ENCODE measurements at places on chromosomes 1 and 21.

- no peak for DNase-seq
Measured at GRCh38 chr1:44777969-44778635, 2.8 kb downstream of the RPS8 start.

- DNase-seq: no peak
Measured at GRCh38 chr1:164780863-164781262, 221.9 kb downstream of the PBX1 start.

- DNase-seq: no peak
Measured at GRCh38 chr21:27796106-27796505, 829.2 kb upstream of the ADAMTS5 start.

GRCh38 chr1:59697150-59697800 is 117.5 kb upstream of the HOOK1 start:
- DNase-seq: no peak

DNA sequence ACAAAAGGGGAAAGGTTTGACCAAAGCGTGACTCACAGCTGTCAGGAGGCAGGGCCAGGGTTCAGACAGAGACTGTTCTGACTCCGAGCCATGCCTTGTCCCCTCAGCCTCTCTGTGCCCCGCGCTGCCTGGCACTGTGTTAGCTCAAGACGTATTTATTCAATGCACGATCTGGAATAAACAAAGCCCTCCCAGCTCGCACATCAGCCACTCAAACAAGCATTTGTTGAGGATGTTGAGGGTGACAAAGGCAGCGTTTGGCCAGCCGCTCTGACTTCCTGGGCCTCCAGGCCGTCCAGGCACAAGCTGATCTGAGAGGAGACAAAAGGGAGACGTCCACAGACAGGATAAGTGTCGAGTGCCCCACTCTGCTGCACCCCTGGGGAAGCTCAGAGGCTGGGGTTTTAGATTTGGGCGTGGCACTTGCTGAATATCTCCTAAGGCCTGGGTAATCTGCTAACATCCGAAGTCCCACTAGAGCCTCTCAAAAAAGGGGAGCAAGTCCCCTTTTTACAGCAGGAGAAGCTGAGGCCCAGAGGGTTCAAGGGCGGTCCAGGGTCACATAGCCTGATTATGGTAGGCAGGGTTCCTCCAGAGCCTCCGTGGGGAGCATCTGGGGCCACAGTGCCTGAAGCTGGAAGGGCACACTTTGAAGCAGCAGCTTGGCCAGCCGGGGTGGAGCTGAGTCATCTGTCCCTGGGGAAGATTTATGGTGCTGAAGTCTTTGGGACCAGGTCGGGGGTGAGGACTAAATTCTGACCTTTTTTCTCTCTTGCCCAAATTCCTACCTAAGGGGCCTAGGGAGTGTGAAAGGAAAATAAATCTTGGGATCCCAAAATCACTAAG is 95.9 kb downstream of the SPSB1 start:
- DNase-seq: no peak

GRCh38 chr1:32336963-32337675 is 1.1 kb upstream of the MARCKSL1 start:
- DNase-seq: peak; percentile 49

GRCh38 chr1:190262538-190262937 is 215.1 kb downstream of the BRINP3 start:
- DNase-seq: no peak

DNA sequence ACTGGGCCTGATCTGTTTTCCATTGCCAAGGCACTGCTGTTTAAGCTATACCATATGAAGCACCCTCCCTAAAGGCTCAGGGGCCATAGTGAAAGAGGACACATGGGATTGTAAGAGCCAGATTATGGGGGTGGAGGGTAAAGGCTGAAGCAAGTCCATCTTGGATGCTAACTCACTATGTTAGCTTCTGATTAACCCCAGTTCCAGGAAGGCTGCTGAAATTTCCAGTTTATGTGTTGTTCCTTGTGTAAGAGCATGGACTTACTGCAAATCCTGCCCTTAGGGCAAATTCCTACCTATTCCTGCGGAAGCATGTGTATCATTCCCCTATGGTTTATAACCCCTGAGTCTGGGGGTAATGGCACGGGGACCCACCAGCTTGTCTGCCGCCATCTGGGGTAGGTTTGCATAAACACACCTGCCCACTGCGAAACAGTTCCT is 91.8 kb upstream of the SERBP1 start:
- DNase-seq: no peak

DNA sequence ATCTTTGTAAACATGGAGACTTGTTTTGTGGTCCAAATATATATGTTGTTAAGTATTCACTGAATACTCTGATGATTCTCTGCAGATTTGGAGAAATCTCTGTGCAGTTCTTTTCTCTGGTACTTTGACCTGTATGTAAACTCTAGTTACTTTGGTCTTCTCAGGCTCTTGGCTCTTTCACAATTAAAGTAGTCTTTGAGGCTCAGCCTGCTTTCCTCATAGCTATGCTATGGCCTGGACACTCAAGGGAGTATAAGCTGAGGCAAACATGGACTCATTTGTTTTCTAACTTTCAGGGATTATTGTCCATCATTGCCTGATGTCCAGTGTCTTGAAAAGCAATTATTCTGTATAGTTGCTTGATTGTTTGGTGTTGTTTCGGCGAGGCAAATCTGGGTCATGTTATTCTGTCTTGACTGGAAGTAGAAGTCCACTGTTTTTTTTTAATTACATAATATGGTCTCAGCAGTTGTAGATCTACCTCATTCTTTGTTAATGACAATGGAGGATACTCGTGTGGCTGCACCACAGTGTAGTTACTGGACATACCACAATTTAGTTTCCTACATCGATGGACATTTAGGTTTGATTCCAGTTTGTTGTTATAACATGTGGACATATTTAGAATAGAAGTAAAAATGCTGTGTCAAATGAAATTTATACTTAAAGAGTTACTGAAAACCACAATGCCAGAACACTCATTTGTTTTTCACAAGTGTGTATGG is 9.2 kb downstream of the PTBP2 start:
- DNase-seq: no peak

DNA sequence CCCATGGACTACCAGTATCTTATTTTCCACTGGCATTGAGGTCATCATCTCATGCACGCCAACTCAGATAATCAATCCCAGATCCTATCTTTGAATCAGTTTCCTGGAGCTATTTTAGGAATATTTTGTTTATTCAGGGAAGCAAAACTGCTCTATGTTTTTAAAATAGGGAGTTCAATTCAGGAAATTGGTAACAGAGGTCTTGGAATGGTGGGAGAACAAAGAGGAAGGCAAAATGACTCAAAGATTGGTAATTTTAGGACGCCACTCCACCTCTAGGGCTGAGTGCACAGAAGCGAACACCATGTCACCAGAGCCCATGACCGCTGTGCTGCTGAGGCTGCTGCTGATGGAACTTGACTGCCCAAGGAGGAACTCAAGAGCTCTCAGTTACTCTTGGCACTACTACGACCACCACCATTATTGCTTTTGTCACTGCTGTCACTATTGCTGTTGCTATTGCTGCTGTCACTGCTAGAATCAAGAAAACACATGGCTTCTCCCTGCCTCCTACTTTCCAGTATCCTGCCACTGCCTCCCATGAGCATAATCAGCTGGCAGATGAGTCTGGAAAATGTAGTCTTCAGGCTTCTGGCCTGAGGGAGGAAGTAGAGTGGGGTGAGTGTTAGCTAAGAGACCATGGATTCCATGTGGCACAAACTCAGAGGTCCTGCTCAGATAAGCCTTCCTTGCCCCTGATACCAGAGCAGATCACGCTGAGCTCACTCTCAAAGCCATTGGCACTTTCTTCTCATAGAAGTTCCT is 71.6 kb upstream of the CNIH3 start:
- DNase-seq: no peak

- DNase-seq: no peak
Measured at GRCh38 chr1:77589231-77589630, 93.2 kb downstream of the ZZZ3 start.

DNA sequence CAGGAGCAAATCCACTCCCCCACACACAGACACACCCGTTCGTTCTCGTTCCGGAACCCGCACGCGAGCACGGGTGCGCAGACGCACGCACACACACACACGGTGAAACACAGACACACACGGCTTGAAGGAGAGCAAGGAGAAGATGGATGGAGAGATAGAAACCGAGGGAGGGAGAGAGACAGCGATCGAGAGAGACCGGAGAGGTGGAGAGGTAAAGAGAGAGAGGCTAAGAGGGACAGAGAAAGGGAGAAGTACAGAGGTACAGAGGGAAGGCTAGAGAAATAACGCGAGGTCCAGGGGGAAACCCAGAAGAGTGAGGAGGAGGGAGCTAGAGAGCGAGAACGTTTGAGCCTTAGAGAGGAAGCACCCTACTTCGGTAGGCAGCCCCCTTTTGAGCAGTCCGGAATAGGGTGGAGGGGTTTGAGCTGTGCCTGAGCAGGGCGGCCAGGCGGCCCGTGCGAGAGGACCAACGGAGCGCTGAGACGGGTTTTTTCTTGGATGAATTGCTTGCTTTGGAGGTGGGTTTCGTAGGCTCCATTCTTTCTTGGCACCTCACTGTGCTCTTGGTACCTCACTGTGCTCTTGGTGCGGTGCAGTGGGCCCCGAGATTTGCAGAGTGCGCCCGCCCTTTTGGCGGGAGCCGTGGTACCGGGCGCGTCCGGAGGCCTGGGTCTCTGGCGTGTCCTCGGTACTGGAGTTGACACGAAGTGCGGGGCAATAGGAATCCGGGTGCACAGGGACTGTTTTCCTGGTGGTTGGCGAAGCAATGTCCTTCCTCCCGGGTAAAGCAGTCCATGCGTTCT is 88.4 kb upstream of the RHOU start:
- no peak for DNase-seq

GRCh38 chr1:228488125-228488817 is 1.1 kb downstream of the RNF187 start:
- DNase-seq: no peak

DNA sequence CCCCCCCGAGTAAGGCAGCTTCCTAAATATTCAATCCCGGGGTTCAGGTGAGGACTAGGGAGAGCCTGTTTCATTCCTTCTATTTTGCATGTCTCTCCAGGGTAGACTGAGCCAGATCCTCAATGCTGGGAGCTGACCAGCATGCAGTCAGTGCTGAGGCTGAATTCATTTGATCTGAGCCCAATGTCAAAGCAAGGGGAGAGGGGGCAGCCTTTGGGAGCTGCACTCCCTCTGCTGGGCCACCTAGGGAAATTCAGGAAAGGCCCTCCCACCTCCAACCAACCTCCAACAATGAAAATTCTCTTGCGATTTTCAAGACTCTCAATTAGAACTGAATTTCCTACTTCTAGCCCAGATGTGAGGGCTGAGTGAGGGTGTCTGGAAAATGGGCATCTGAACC is 371.2 kb downstream of the NPHP4 start:
- no peak for DNase-seq

DNA sequence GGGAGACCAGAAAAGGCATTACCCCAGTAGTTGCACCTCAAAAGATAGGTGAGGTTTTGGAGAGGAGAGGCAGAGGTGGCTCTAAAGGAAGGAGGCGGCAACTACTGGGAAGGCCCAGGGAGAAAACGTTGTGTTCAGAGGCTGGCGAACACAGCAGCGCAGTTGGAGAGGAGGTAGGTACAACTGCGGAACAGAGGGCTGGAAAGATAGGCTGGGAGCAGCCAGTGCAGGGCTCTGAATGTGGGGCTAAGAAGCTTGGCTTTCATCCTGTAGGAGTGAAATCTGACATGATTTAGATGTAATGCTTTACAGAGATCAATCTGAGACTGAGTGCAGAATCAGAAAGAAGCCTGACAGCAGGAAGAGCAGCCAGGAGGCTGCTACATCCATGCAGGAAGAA is 13.0 kb downstream of the RIMS3 start:
- DNase-seq: no peak

DNA sequence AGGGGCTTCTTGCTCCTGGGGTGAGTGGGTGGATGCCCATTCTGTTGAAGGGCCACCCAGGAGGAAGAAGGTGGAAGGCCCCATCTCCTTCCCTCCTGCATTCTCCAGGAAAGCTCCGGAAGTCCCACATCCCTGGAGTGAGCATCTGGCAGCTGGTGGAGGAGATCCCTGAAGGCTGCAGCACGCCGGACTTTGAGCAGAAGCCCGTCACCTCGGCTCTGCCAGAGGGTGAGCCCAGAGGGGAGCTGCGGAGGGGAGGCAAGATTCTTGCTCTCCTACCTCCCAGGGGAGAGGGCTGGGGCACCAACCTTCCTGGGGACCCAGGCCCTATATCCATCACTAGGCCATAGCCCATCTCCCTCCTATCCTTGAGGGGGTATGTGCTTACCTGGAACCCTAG is 3.4 kb downstream of the IGFN1 start:
- no peak for DNase-seq

DNA sequence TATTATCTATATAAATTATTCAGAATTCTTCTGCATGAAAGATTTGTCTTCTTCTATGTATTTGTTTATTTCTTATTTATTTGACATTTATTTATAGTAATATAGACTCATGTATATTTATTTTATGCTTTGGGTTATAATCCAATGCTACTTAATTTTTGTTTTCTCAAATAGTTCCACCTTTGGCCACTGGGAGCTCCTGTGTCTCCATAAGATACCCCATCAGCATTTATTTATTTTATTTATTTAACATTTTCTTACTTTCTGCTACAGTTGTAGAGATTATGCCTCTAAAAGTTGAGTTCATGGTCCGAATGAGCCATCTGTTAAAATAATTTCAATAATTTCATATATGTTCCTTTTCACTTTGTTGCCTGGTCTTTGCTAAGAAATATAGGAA is 289.4 kb downstream of the ADGRL2 start:
- DNase-seq: no peak

- DNase-seq: no peak
Measured at GRCh38 chr1:88655685-88656299, 28.3 kb upstream of the PKN2 start.

DNA sequence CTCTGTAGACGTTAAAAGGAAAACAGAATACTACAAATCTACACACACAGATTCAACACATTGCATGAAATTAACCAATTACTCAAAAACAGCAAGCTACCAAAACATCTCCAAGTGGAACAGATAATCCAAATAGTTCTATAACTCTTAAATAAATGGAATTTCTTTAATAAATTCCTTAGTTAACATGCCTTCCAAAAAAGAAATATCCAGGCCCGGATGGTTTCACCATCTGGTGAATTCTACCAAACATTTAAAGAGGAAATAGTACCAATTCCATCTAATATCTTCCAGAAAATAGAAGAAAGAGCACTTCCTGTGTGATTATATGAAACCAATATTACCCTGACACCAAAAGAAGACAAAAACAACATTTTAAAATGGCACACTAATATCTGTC is 52.8 kb upstream of the COL6A2 start:
- no peak for DNase-seq

- no peak for DNase-seq
Measured at GRCh38 chr1:114278911-114279310, 125.2 kb upstream of the SYT6 start.

GRCh38 chr1:170461762-170462384 is 70.1 kb upstream of the GORAB start:
- no peak for DNase-seq

DNA sequence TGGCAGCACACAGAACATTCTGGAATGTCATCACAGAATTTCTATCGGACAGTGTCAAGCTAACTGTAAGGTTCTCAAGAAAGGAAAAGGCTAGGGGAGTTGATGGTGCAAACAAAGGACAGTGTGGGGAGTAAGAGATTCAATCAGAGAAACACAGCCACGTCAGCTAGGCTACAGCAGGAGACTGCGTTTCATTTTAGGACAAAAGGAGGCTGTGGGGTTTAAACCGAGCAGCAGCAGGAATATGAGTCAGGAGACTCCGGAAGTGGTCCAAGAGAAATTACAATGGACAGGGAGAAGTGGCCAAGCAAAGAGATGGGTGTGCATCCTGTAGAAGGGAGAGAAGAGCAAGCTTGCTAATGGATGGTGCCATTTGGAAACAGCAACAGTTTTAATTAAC is 37.4 kb upstream of the C1orf198 start:
- DNase-seq: no peak

Data from T-helper 22 cell (primary cell).